ENCODE measurements at places on chromosomes 5 and 9. TPM values are rescaled to one million over a fixed set of nuclear protein-coding genes. Genes with fewer than 3 reads are reported as not detected.

DNA sequence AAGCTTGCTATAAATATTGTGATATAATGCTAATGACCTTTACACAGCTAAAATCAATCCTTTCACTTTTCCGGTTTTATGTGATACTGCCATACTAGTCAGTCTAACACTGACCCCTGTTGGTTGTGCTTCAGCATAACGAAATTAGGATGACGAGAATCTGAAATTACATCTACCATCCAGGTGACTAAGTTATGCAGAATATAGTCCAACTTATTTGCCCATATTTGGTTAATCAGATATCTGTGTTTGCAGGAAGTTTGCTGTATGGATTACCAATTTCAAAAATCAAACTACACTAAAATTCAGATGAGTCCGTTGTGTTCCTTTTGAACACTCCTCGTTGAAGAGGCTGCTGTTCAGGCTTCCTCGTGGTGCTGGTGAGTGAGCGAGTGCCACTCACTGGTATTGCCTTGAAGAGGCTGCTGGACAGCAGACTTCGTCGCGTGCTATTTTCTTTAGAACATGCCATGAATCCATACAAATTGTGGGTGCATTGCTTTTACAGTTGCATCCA lies 32.5 kb downstream of the TENT4A start:
- no peak for DNase-seq

DNA sequence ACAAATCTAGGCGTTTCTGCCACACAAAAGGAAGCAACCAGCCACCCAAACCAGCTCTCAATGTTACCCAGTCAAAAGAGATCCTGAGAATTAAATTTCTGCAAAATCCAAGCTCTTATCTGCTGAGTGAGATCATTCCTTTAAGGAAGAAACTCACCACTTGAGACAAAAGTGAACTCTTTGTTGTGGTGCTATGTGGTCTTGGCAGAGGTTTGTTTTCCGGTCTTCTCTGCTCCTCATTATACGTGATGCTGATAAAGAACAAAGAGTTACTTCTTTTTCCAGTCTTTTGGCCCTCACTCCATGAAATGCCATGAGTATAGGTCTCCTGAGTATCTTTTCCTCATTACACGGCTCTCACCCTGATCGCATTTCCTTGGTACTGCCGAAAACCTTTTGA lies 82.1 kb downstream of the PRKACG start:
- peak; percentile 29 for DNase-seq

GRCh38 chr5:76292620-76293322 lies 110.3 kb upstream of the IQGAP2 start:
- DNase-seq: no peak

DNA sequence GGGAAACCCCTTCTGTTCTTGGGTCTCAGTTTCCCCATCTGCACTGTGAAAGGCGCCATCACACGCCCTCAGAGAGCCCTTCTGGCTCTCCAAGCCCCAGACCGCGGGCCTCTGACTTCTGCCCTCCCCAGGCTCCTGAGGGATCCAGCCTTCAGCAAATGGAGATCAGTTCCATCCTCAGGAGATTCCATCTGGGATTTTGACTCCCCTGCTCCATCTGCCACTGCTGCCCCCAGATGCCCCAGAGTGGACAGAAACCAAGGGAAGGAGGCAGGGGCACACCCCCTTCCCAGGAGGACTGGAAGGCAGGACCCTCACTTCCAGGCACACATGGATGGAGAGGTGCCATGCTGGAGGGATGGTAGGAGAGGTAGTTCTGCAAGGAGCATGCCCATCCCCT lies 18.7 kb upstream of the RPS14 start:
- DNase-seq: no peak

GRCh38 chr9:117017414-117017985 lies 330.4 kb downstream of the TRIM32 start:
- DNase-seq: no peak

DNA sequence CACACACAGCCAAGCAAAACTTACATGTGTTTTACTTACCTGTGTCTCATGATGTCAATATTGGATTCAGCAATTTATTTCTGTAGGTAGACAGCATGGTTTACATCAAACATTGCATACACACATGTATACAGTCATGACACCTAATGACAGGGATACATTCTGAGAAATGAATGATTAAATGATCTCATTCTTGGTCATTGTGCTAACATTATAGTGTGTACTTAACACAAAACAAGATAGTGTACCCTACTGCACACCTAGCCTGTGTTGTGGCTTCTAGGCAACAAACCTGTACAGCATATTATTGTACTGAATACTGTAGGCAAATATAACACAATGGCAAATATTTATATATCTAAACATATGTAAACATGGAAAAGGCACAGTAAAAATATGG lies 28.0 kb downstream of the ISOC1 start:
- no peak for DNase-seq

- no peak for DNase-seq
Measured at GRCh38 chr5:14779975-14780374, 91.6 kb downstream of the ANKH start.

DNA sequence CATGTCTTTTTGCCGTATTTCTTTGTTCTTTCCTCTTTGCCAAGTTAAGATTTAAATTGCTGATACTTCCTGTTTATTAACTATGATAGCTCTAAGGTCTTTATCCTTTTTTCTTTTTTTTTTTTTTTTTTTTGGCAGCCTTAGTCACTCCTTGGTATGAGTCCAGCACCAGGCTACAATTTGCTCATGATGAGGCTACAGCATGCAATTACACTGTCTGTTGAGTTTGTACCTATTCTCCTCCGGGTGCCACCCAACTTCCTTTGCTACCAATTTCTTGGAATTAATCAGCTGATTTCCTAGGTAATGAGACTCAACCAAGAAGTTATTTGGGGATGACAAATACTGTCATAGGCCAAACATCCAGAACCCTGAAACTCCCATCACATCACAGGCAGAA lies 25.5 kb downstream of the ACTL7B start:
- no peak for DNase-seq

DNA sequence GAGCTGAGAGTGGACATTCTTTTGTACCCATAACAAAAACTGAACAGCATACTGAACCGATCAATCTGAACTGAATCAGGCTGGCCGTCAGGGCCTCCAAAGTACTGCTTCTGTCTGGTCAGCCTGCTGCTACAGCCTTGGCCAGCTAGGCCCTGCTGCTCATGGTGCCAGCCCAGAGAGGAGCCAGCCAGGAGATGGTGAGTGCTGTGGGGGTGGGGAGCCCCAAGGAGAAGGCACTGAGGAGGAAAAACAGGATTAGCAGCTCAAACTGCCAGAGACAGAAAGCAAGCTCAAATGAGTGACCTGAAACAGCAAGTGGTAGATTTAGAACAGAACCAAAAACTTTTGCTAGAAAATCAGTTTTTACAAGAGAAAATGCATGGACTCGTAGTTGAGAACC lies 23.9 kb downstream of the SRP19 start:
- DNase-seq: no peak

DNA sequence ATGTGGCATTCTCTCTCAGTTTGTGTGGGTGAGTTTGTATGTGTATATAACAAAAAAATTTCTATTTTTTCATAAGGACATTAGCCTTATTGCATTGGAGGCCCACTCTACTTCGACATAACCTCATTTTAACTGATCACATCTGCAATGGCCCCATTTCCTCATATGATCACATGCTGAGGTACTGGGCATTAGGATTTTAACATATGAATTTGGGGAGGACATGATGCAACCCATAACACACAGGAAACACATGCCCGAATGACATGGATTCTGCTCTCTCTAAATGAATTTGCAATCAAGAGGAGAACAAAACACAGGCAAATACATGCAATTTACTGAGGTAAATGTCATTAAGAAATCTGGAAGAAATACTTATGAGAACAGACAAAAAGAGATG lies 92.1 kb upstream of the COX7C start:
- no peak for DNase-seq

DNA sequence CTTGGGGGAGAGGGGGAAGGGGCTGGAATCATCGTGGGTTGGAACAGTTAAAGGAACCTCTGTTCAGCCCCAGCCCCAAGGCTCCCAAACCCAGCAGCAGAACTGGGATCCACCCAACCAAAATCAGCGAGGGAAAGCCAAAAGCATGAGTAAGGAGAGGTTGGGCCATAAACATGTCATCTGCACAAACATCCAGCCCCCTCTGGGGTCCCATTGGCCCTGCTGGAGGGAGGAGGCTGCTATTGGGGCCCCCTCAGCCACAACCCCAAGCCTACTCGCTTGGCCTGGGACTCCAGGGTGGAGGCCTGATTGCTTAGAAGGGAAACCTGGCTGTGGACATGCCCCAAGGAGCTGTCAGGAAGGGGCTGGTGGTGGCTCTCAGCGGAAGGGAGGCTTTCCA lies 154.9 kb downstream of the FGF18 start:
- no peak for DNase-seq

DNA sequence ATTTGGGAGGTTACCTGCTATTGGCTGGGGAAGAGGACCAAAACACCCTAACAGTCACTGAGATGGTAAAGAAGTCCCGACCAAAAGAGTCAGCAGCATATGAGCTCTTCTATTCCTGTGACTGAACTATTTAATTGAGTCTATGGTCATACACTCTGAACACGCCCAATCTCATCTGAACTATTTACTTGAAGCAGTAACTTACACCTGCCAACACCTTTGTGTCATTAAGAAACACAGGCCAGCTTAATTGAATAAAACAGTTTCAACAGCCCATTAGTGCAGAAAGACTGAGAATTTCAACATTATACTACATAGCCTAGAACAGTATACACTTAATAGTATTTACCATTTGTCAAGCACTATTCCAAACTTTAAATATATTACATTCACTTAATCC lies 47.8 kb downstream of the NR6A1 start:
- DNase-seq: no peak

DNA sequence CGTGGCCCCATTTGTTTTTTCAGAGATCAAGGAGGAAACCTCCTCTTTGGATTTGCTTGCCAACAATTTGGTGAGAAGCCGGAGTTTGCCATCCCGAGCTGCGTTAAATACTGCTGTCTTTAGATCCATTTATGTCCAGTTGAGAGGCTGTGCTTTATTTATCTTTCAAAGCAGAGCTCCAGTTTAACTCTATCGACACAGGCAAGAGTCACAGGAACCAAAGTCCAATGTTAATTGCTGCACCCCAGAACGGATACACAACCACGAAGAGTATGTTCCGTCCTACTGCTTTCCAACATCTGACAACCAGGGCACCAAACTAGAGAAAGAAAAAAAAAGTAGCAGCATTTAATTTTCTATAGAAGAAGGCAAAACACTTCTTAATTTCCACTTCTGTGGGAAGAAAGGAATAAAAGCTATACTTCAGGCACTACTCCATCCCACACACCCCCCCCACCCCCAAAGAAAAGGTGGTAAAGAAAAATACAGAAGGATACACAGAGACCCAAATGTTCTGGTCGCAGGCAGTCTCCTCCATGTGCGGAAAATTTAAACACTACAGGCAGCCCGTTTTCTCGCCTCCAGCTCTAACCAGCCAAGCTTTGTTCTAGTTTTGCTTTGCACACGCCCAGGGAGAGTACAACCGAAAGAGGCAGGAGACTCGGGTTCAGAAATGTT lies 1.1 kb downstream of the FEM1C start:
- DNase-seq: peak; percentile 60

GRCh38 chr5:65037831-65038815 lies 269.4 kb downstream of the CWC27 start:
- DNase-seq: no peak

DNA sequence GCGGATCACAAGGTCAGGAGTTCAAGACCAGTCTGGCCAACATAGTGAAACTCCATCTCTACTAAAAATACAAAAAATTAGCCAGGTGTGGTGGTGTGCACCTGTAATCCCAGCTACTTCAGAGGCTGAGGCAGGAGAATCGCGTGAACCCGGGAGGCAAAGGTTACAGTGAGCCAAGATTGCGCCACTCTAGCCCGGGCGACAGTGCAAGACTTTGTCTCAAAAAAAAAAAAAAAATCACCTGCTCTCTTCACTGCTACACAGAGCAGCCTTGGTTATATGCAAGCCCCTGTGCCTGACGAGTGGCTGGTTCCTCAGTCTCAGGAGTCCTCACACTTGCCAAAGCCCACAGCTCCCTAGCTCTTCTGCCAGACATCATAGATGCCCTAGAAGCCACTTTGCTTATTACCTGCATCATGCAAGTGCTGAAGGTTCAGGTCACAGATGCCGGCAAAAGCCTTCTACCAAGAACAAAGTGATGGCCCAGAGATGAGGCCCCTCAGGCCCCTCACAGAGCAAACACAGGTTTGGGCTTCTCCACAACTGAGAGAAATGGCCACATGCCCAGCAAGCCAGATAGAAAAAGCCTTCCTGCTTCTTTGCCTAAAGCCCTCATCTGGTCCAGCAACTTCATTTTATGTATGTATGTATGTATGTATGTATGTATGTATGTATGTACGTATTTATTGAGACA lies 176.4 kb downstream of the AUH start:
- no peak for DNase-seq

DNA sequence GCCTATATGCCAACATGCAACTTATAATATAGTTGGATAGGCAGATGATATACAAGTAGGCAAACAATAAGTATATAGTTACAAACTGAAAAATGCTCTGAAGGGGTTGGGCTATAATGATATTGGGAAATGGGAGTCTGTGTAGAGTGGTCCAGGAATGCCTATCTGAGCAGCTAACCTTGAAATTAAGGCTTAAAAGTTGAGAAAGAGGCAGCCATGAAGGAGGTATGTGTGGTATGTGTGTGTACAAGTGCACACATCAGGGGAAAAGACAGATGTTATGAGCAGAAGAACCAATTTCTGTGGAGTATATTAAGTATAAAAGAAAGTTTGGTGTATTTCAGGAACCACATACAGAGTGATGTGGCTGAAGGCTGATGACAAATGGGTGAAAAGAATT lies 154.9 kb upstream of the PAPPA start:
- DNase-seq: no peak

- no peak for DNase-seq
Measured at GRCh38 chr5:50807661-50808060, 141.2 kb downstream of the PARP8 start.

DNA sequence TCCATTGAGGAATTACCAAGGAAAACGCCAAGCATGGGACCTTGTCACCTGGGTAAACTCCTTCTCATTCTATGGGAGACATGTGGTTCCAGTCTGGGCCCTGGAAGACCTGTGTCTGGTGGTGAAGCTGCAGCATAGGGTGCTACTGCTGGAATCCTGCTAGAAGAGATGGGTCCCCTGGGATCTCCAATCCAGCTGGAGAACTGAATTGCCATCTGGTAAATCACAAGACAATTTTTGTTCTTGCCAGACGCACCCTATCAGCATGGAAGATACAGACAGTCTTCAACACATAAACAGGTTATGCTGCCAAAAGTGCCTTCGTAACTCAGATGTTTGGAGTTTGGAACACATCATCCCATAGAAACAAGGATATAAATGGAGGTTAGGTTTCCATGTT lies 424.0 kb upstream of the BRINP1 start:
- DNase-seq: no peak

DNA sequence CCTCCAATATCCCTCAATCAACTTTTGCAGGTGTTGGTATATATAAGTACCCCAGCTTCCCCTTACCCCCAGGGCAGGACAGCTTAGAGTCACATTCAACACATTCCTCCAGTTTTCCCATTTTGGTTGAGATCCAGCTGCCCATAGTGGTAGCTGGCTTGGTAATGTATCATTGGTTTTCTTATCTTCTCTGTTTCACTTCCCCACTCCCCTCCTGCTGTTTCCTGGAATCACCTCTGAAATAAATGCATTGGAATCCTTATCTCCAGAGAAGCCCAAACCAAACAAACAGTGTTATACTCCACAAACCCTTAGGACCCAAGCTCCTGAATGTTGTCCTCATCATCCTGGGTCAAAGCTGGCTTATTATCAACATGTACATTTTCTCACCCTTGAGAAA lies 184.8 kb downstream of the TMEM38B start:
- no peak for DNase-seq

LPAR1 gene
- total RNA-seq: 8.4 TPM

ROPN1L gene
- total RNA-seq: 0.42 TPM

RAD17 gene
- total RNA-seq: 23.8 TPM

CNTFR gene
- 3.9 TPM for total RNA-seq

GAPT gene
- total RNA-seq: 6.8 TPM

QRFP gene
- total RNA-seq: 0.05 TPM

NIPBL gene
- 36.7 TPM for total RNA-seq
